ENCODE measurements at places on chromosomes 5 and 9.

GRCh38 chr5:179409806-179410205, 64.5 kb upstream of the ADAMTS2 start:
- no peak for DNase-seq

DNA sequence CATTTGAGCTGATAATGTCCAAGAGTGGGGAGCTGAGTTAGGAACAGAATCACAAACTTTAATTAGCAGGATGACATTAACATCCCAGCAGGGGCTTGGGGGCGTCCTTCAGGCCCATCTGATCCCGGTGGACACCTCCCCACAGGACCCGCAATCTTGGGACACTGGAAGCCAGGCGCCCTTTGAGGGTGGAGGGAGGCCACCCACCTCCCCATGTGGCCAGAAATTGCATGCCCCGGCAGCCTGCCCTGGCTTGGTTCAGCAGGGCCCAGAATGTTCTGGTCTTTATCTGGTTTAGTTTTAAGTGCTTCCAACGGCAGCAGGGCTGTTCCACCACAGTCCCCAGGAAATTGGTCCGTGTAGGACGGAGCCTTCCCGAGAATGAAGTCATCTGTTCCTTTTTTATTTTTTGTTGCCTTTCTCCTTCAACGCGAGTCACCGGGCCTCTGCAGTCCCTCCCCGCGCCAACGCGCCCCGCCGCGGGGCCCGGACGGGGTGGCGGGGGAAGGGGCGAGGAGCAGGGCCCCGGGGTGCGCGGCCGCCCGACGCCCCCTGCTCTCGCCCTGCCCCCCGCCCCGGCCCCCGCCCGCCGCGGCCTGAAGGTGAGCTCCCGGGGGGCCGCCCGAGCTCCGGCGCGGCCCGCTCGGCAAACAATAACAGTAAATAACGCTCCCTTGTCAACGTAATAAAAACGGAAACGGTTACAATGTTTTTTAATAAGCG, 207.9 kb downstream of the C9orf50 start:
- DNase-seq, result peak; percentile 60

GRCh38 chr5:80937584-80938356, 22.4 kb upstream of the RASGRF2 start:
- no peak for DNase-seq

DNA sequence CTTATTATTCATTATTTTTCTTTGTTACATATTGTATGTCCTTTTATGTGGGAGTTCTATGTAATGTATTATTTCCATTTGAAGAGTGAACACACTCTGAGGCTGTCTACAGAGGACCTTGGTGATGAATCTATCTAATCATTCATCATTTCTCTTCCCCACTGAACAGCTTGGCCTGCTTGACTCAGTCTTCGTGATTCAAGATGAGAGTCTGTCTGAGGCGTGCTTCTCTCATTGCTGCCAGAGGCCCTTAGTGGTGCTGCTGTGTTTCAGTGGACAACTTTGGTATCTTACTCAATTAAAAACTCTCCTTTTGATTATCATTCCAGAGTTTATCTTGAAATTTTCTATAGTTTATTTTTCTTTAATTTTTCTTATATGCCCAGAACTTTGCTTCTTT, 318.1 kb upstream of the DAB2 start:
- no peak for DNase-seq

DNA sequence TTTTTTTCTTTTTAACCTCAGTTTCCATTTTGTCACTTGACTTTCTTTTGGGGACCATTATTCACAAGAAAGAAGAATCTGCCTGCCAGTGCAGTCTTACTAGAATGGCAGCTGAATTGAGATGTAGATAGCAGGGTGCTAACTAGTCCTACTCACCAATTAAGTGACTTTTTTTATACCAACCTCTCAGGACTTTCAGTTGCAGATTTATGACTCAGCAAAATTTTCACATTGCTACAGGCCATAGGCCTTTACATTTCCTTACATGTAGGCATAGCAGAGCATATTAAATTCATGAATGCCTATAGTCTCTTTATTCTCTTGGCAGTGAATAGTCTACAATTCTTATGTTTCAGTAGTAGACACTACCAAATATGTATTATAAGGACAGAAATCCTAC, 54.0 kb upstream of the FKTN start:
- DNase-seq, result no peak

- no peak for DNase-seq
Measured at GRCh38 chr5:43005031-43005430, 35.1 kb downstream of the ANXA2R start.

DNA sequence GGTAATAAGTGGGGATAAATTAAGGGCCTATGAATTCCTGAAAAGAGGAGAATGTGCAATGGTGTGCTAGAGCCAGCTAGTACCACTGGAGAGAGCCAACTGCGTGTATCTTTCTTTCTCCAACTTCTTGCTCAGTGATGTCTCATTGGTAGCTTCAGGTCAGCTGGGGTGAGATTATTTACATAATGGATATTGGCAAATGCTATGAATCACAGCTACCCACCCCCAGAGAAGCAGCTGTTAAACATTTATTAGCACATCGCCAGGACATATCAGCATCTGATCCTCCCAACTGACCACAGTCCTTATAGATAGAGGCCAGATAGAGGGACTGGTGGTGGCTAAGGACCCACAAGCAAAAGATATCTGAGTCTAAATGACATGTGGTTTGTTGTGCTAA, 421.3 kb downstream of the ACTL7B start:
- no peak for DNase-seq

GRCh38 chr5:21594566-21594965, 1258.6 kb downstream of the CDH12 start:
- no peak for DNase-seq
